ENCODE measurements at places on chromosomes 3 and 15. TPM values are rescaled to one million over a fixed set of nuclear protein-coding genes. Genes with fewer than 3 reads are reported as not detected.

UNC13C gene
- total RNA-seq, result not detected

FRMD5 gene
- total RNA-seq, result 3.9 TPM

FAM81A gene
- 17.3 TPM for total RNA-seq

ZBED2 gene
- total RNA-seq, result 0.18 TPM

GABRR3 gene
- total RNA-seq, result not detected

FETUB gene
- 0.12 TPM for total RNA-seq

MESP2 gene
- total RNA-seq, result 0.62 TPM
